A549 treated with DMSO at 1 μM for 4 hours (cell line): ENCODE measurements at places on chromosomes 6 and 20. TPM values are rescaled to one million over a fixed set of nuclear protein-coding genes. Genes with fewer than 3 reads are reported as not detected.

Gene PDE10A
- 32.3 to 38.5 TPM (median 35.3 TPM) in 5 replicates for total RNA-seq

Gene TAF4
- total RNA-seq = 16.5 to 25.4 TPM (median 17.9 TPM) in 5 replicates

Gene MYCT1
- 0.03 to 0.12 TPM (median 0.05 TPM) in 3 of 5 replicates, not detected in the others for total RNA-seq

Gene SNAP25
- total RNA-seq = 16.7 to 22.0 TPM (median 18.6 TPM) in 5 replicates

Gene B3GAT2
- total RNA-seq = 0.02 to 0.06 TPM (median 0.04 TPM) in 3 of 5 replicates, not detected in the others

Gene ZFP57
- not detected in 5 replicates for total RNA-seq

Gene CD83
- 1.9 to 3.3 TPM (median 2.3 TPM) in 5 replicates for total RNA-seq

Gene ID4
- 1.2 to 2.4 TPM (median 1.9 TPM) in 5 replicates for total RNA-seq

Gene SLC22A3
- total RNA-seq = 35.0 to 46.7 TPM (median 38.2 TPM) in 5 replicates

Gene TFAP2D
- total RNA-seq = not detected in 5 replicates

Gene HLA-DQA1
- not detected in 5 replicates for total RNA-seq
